ENCODE measurements at places on chromosomes 5 and 9. TPM values are rescaled to one million over a fixed set of nuclear protein-coding genes. Genes with fewer than 3 reads are reported as not detected.

GRCh38 chr5:1850324-1851154 lies 32.2 kb downstream of the IRX4 start:
- no peaks in the 10 kb centered on the region for H3K4me1 ChIP-seq
- H3K27me3 ChIP-seq: peaks cover 21% of the 10 kb centered on the region
- no peak overlapping the region for H3K4me3 ChIP-seq
- no peaks in the 10 kb centered on the region for H3K36me3 ChIP-seq

The TMC1 gene
- total RNA-seq: not detected

The PTPRD gene
- total RNA-seq: 3.3 TPM

GRCh38 chr5:112492291-112492690 lies 73.2 kb upstream of the EPB41L4A start:
- H3K27me3 ChIP-seq: no peaks in the 10 kb centered on the region
- no peaks in the 10 kb centered on the region for H3K4me1 ChIP-seq
- H3K36me3 ChIP-seq: no peaks in the 10 kb centered on the region
- no peak overlapping the region for H3K27ac ChIP-seq
- DNase-seq: peak; percentile 58

DNA sequence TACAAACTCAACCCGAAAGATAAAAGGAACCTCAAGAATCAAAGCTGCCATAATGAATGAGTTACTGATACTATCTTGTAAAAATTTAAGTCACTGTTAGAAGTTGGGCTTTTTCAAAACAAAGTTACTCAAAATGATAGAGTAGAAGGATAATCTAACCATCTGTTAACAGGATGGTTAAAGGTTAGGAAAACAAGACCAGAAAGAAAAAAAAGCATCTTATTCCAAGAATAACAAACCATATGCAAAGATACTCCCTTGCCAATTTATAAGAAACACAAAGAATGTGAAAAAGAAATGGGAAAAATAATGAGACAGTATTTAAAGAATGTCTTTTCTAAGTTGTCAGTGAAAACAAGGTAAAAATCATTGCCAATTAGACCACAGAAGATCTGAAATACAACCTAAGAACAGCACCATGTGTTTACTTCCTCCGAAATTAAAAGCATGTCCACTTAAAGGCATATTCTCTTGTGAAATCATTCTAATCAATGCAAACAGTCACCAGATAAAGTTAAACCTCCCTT lies 51.2 kb downstream of the STRBP start:
- DNase-seq: peak; percentile 58
- H3K4me1 ChIP-seq: no peaks in the 10 kb centered on the region
- no peaks in the 10 kb centered on the region for H3K36me3 ChIP-seq
- H3K27me3 ChIP-seq: no peaks in the 10 kb centered on the region
- no peak overlapping the region for H3K4me3 ChIP-seq
- no peak overlapping the region for H3K27ac ChIP-seq

The TAL2 gene
- total RNA-seq: not detected

The SPAAR gene
- 0.17 TPM for total RNA-seq

The ZNF883 gene
- total RNA-seq: 6.2 TPM

GRCh38 chr9:94142353-94142752 lies 58.1 kb downstream of the PTPDC1 start:
- peaks cover 18% of the 10 kb centered on the region for H3K4me1 ChIP-seq
- H3K4me3 ChIP-seq: no peak overlapping the region
- H3K27me3 ChIP-seq: no peaks in the 10 kb centered on the region
- no peak for DNase-seq
- no peaks in the 10 kb centered on the region for H3K36me3 ChIP-seq

- peaks cover 3% of the 10 kb centered on the region for H3K4me1 ChIP-seq
- no peaks in the 10 kb centered on the region for H3K27me3 ChIP-seq
- H3K36me3 ChIP-seq: no peaks in the 10 kb centered on the region
- DNase-seq: no peak
- no peak overlapping the region for H3K4me3 ChIP-seq
- H3K27ac ChIP-seq: no peak overlapping the region
Observed at GRCh38 chr5:80140496-80140895, 105.3 kb downstream of the THBS4 start.

The GLDC gene
- 0.51 TPM for total RNA-seq

GRCh38 chr5:33010846-33011245 lies 299.7 kb downstream of the NPR3 start:
- no peaks in the 10 kb centered on the region for H3K4me1 ChIP-seq
- H3K27me3 ChIP-seq: no peaks in the 10 kb centered on the region
- H3K4me3 ChIP-seq: no peak overlapping the region
- H3K36me3 ChIP-seq: no peaks in the 10 kb centered on the region
- peak; percentile 38 for DNase-seq

- no peaks in the 10 kb centered on the region for H3K36me3 ChIP-seq
- H3K27me3 ChIP-seq: no peaks in the 10 kb centered on the region
- H3K27ac ChIP-seq: no peak overlapping the region
- no peak for DNase-seq
Observed at GRCh38 chr9:13900449-13900848, 413.5 kb downstream of the NFIB start.

The FBP1 gene
- total RNA-seq: not detected

The NOXA1 gene
- 0.77 TPM for total RNA-seq

The DMGDH gene
- 7.7 TPM for total RNA-seq

The RETREG1 gene
- 0.51 TPM for total RNA-seq

GRCh38 chr5:157225469-157226422 lies 40.2 kb upstream of the CYFIP2 start:
- H3K36me3 ChIP-seq: no peaks in the 10 kb centered on the region
- H3K27me3 ChIP-seq: no peaks in the 10 kb centered on the region
- DNase-seq: no peak
- no peak overlapping the region for H3K4me3 ChIP-seq
- H3K4me1 ChIP-seq: no peaks in the 10 kb centered on the region

The PCDHB5 gene
- 2.8 TPM for total RNA-seq

The SPINK13 gene
- total RNA-seq: not detected

- no peak overlapping the region for H3K27ac ChIP-seq
- H3K27me3 ChIP-seq: no peaks in the 10 kb centered on the region
- H3K4me3 ChIP-seq: no peak overlapping the region
- peaks cover 1% of the 10 kb centered on the region for H3K36me3 ChIP-seq
- peaks cover 10% of the 10 kb centered on the region for H3K4me1 ChIP-seq
Observed at GRCh38 chr5:68272289-68272688, 56.7 kb downstream of the PIK3R1 start.

- no peak for DNase-seq
- H3K27me3 ChIP-seq: no peaks in the 10 kb centered on the region
- H3K4me1 ChIP-seq: no peaks in the 10 kb centered on the region
- no peak overlapping the region for H3K4me3 ChIP-seq
- H3K36me3 ChIP-seq: no peaks in the 10 kb centered on the region
- H3K27ac ChIP-seq: no peak overlapping the region
Observed at GRCh38 chr9:5485378-5486085, 24.8 kb upstream of the PDCD1LG2 start.

The PAX5 gene
- not detected for total RNA-seq

The INSL4 gene
- not detected for total RNA-seq

The AGPAT2 gene
- 43.3 TPM for total RNA-seq

DNA sequence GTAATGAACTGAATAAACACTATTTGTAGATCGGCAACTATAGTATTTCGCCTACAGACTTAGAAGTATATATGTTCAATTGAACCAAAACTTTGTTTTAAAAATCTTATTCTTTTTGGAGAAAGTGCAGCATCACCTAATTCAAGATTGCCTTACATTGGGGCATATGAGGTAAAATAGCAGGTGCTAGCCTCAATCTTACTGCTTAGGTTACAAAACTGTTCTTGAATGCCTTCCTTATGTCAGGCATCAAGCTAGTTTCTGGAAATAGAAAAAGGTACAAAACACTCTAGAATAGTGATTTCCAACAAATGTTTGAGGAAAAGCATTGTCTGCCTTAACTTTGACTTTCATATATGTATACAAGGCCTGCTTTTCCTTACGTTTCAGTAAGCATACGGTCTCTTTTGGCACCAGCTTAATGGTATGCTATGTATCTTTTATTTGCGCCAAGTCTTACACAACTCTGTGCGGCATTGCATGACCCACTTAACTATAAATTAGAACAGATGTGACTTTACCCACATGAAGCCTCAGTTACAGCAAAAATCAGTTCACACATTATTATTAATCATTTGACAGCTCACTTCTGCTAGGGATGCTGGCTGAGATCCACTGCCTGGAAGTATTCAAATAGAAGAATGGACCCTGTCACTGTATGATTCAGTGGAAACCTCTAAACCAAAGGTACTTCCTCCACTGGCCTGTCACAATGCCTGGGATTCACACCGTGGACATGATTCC lies 174.1 kb downstream of the PRELID2 start:
- H3K27ac ChIP-seq: no peak overlapping the region
- H3K4me1 ChIP-seq: no peaks in the 10 kb centered on the region
- H3K4me3 ChIP-seq: no peak overlapping the region
- H3K36me3 ChIP-seq: no peaks in the 10 kb centered on the region
- DNase-seq: peak; percentile 62

GRCh38 chr9:119868694-119869093 lies 499.5 kb upstream of the BRINP1 start:
- H3K4me3 ChIP-seq: no peak overlapping the region
- no peak overlapping the region for H3K27ac ChIP-seq
- H3K27me3 ChIP-seq: no peaks in the 10 kb centered on the region
- H3K36me3 ChIP-seq: no peaks in the 10 kb centered on the region

Data from fibroblast of lung (primary cell).